Smooth muscle cell of the brain vasculature (primary cell): ENCODE measurements at places on chromosomes 7 and 10.
A peak's percentile ranks its signal among the peaks of the same experiment; 100 is the strongest.

DNA sequence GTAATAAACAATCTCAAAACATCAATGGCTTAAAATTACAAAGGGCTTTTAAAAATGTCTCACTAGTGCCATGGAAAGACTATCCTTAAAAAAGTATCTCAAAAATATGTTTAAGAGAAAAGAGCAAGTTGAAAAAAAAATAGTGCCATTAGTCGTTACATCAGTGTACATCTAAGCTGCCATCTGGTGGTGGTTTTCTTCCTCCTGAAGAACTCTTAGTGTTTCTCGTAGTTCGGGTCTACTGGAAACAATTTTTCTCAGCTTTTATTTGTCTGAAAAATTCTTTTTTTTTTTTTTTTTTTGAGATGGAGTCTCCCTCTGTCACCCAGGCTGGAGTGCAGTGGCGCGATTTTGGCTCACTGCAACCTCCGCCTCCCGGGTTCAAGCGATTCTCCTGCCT lies 5.9 kb upstream of the GARIN1A start:
- no peak for DNase-seq

GRCh38 chr7:38656968-38657367 lies 25.8 kb upstream of the AMPH start:
- DNase-seq: no peak

GRCh38 chr7:121286742-121287734 lies 41.8 kb upstream of the WNT16 start:
- DNase-seq: no peak

- peak; percentile 78 for DNase-seq
Observed at GRCh38 chr10:12710594-12711349, 290.7 kb downstream of the CCDC3 start.

- DNase-seq: no peak
Observed at GRCh38 chr7:49580761-49581160, 192.7 kb upstream of the VWC2 start.

DNA sequence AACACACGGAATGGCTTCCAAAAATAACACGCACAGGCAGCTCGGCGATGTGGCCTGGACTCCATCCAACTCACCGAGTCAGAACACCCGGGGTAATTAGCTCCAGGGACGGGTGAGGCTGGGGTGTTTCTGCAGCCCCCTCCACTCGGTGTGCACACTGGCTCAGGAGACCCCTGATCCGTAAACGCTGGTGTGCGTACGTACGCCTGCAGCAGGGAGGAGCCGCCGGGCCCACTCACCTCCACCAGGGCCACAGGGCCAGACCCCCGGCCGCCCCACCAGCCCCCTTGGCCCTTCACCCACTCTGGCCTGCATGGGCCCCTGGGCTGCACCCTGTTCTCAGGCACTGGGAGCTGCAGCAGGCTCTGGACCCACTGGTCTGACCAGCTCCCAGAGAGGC lies 22.4 kb upstream of the UTF1 start:
- no peak for DNase-seq

DNA sequence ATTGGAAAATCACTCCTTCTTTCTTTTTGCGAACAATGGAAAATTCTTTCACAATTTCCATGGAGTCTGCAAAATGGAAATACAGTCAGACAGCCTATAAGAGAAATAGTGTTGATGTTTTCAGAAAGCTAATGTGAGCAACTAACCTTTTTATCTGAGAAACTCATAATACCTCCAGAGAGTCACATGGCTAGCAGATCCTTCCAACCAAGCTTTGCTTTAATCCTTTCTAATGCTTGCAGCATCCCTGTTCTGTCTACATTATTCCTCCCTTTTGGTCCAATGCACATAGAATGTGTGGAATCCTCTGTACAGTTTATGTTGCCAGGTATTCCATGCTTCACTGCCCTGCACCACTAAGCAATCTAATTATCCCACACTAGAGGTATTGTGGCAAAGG lies 717.5 kb upstream of the LRRN3 start:
- DNase-seq: no peak

DNA sequence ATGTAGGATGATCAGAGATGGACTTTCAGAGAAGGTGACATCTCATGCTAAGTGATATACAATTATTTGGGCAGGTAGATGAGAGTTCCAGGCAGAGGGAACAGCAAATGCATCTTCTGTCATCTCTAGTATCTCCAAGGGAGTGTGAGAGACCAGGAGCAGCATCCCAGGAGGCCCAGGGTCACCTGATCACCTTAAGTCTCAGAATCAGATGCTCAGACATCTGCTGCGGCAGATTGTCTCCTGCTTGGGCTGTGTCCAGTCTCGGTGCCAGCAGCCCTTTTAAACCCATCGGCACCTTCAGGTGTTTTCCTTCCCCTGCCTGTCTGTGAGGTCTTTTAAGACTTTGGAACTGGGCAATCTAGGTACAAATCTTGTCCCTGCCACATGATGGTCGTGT lies 690.6 kb downstream of the LRMDA start:
- DNase-seq: no peak

- peak; percentile 18 for DNase-seq
Observed at GRCh38 chr10:75972491-75973276, 541.3 kb downstream of the LRMDA start.

DNA sequence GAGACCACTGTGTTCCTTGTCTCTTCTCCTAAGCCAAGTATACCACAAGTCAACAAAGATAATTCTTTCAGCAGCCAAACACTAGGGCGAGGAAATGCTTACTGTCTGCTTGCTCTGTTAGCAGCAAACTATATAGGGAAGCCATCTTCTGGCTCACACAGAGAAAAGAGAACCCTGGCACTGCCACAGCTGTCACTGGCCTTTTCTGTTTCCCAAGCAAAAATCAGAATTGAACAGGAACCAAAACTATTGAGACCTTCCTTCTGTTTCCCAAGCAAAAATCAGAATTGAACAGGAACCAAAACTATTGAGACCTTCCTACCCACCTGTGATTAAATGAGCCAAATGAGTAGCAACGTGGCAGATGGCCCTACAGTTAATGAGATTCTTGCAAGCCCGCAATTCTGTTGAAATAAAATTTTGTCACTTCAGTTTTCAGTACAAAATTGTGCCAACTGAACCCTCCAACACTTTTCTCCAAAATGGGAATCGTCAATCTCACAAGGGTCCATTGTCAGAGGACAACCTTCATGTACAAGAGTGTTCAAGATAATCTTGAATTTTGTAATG lies 54.5 kb downstream of the LRRTM3 start:
- DNase-seq: no peak

- no peak for DNase-seq
Observed at GRCh38 chr7:36821617-36822016, 97.3 kb upstream of the AOAH start.

DNA sequence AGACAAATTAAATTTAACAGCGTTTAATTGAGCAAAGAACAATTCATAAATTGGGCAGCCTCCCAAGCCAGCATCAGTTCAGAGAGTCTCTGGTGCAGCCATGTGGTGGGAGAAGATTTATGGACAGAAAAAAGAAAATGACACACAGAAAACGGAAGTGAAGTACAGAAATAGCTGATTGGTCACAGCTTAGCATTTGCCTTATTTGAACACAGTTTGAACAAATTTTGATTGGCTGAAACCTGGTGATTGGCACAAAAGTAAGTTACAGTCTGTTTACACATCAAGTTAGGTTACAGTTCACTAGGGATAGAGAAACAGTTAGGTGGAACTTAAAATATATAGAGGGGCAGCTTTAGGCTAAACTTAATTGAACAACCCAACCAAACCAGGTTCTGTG lies 720.1 kb downstream of the TYW1 start:
- DNase-seq: no peak

DNA sequence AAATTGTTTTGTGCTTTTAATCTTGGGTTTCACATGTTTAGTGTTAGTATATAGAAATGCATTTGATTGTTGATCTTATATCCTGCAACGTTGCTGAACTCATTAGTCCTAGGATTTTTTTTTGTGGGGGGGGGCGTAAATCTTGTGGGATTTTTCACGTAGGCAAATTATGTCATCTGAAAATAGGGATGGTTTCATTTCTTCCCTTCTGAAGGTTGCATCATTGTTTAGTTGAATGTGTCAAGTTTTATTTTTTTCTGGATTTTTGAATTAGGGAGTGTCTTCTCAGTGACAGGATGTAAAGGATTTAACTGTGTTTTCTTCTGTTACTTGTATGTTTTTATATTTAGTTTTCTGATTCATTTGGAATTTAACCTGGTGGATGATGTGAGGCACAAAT lies 26.7 kb downstream of the MKLN1 start:
- no peak for DNase-seq

DNA sequence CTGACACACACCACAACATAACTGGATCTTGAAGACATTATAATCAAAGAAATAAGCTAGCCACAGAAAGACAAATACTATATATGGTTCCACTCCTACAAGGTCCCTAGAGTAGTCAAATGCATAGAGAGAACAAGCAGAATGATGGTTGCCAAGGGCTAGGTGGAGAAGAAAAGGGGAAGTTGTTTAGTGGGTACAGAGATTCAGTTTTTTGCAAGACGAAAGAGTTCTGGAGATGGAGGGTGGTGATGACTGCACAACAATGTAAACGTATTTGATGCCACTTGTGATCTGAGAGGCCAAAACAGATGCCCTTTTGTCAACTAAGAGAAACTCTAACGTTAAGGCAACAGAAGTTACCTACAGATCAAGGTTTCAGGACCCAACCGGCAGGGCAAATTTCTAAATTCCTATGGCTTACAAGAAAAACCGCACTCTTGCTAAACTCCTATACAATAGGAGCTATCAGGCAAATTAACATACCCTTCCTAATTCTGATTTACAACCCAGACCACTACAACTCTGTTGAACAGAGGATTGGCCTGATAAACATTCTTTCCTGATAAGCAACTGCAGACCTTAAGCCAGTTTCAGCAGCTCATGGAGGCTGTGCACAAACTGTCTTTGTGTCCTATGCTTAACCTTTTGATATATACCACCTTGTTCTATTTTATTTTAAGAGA lies 69.0 kb downstream of the FAM107B start:
- no peak for DNase-seq

- no peak for DNase-seq
Observed at GRCh38 chr7:95509199-95509598, 23.5 kb downstream of the ASB4 start.

GRCh38 chr7:95334447-95334846 lies 10.1 kb upstream of the PON1 start:
- DNase-seq: no peak
